Ascending aorta (tissue), 2 donors: ENCODE measurements at places on chromosomes 3 and 15.

- no peak for DNase-seq
- no peaks in the 10 kb centered on the region for H3K27me3 ChIP-seq
- H3K27ac ChIP-seq, result no peak overlapping the region
- H3K4me1 ChIP-seq, result no peaks in the 10 kb centered on the region
- no peaks in the 10 kb centered on the region for H3K36me3 ChIP-seq
Observed at GRCh38 chr3:14379843-14380242, 22.6 kb upstream of the SLC6A6 start.

GRCh38 chr3:149726716-149727407 lies 25.4 kb downstream of the COMMD2 start:
- H3K4me1 ChIP-seq, result no peaks in the 10 kb centered on the region
- H3K4me3 ChIP-seq, result no peak overlapping the region
- H3K27me3 ChIP-seq, result no peaks in the 10 kb centered on the region
- DNase-seq, result no peak

DNA sequence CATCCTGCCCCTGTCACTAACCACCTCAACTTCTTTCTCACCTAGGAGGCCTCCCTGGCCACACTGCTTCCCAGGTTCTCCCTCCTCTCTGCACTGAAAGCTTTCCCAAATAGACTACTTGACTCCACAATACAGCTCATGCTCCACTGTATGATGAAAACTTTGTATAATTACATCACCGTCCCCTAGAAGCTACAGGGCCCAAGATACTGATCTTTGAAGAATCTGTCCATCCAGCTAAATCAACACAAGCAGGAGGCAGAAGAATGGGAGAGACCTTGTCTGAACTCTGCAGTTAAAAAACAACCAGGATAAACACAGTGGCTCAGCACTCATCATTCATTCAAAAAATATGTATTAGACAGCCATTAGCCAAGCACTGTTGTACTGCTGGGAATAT lies 26.4 kb upstream of the RPS17 start:
- no peaks in the 10 kb centered on the region for H3K4me1 ChIP-seq
- no peaks in the 10 kb centered on the region for H3K36me3 ChIP-seq
- H3K27ac ChIP-seq, result no peak overlapping the region

GRCh38 chr15:81302701-81303109 lies 21.2 kb downstream of the STARD5 start:
- no peaks in the 10 kb centered on the region for H3K27me3 ChIP-seq
- H3K36me3 ChIP-seq, result peaks cover 8% of the 10 kb centered on the region
- no peak overlapping the region for H3K27ac ChIP-seq
- no peak for DNase-seq
- no peaks in the 10 kb centered on the region for H3K4me1 ChIP-seq

DNA sequence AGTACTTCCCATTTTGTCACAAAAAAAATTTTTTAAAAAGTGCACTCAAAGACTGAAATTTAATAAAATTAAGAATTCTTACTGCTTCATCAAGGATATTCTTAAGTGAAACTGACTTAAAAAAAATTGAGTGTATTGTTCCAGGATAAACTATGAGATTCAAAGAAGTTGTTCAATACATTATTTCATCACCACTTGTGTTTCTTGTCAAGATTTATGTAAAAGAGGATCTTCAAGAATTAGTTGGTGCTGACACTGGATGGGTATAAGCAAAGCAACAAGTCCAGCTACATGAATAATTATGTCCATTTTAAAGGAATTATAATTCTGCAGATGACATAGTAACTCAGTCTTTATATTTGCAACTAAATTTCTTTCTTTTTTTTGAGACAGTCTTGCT lies 4.3 kb upstream of the AP4E1 start:
- peaks cover 7% of the 10 kb centered on the region for H3K4me1 ChIP-seq
- DNase-seq, result no peak
- no peaks in the 10 kb centered on the region for H3K36me3 ChIP-seq
- H3K27me3 ChIP-seq, result no peaks in the 10 kb centered on the region

DNA sequence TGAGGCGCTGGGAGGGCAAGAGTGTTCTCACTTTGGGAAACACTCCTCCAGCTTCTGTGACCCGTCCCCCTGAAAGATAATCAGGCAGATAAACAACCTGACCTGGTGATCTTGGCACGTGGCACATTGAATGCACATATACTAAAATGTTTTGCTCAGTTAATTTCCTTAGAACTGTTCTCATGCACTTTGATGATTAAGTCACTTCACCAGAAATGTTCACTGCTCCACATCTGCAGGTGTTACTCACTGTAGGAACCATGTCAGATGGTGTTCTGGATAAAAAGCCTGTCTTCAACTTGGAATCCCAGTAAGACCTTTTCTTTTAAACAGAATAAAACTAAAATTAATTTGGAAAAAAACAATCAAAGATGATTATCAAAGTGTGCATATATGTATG lies 24.6 kb upstream of the NIPA2 start:
- no peak overlapping the region for H3K27ac ChIP-seq
- no peaks in the 10 kb centered on the region for H3K36me3 ChIP-seq
- no peak for DNase-seq
- H3K4me1 ChIP-seq, result no peaks in the 10 kb centered on the region
- no peak overlapping the region for H3K4me3 ChIP-seq

DNA sequence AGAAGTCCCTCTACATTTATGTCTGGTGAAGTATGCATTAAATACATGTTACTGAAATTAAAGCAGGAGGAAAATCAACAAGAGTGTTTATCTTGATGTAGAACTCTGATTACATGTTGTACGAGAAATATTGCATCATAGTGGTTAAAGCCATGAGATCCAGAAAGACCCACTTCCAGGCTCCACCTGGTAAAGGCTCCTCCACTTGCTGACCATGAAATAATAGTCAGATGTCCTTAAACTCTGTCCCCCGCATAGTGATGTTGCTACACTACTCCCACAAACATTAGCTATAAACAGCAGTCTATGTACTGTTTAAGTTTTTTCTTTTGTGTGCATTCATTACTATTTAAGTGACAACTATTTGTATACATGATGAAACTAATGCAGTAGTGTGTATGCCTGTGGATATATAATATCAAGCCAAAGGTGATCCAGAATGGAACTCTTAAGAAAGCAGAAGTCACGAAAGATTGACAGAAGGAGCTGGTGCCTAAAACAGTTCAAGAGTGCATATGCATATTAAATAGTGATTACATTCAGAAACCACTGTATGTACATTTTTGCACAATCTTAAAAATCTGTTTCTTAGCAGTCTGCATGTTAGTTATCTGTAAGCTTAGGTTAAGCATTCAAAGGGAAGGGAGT lies 264.4 kb upstream of the KCNMB2 start:
- H3K4me1 ChIP-seq, result no peaks in the 10 kb centered on the region
- DNase-seq, result no peak
- no peak overlapping the region for H3K27ac ChIP-seq
